ENCODE measurements at places on chromosomes 7 and 10. TPM values are rescaled to one million over a fixed set of nuclear protein-coding genes. Genes with fewer than 3 reads are reported as not detected.

- no peak overlapping the region for H3K4me3 ChIP-seq
- no peak for DNase-seq
- no peaks in the 10 kb centered on the region for H3K4me1 ChIP-seq
Observed at GRCh38 chr7:148332191-148333186, 258.1 kb upstream of the C7orf33 start.

DNA sequence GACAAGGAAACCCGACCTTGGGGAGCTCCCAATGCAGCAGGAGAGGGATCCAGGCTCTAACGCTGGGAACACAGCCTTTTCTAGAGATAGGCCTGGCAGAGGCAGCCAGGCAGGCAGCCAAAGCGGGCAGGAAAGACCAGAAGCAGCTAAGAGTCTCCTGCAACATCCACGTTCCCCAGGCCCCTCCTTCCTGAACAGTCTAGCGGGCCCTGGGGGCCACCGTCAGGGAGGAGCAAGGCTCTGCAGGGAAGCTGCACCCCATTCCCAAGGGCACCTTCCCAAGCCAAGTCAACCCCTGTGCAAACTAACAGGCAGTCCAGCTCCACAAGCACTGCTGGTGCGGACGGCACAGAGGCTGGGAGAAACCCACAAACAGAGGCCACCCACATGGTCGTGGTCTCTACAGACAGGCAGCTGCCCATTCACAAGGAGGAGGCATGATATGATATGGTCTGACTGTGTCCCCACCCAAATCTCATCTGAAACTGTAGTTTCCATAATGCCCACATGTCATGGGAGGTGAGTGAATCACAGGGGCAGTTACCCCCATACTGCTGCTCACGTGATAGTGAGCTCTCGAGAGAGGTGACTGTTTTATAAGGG, 115.7 kb downstream of the MAD1L1 start:
- no peak overlapping the region for H3K4me3 ChIP-seq
- H3K4me1 ChIP-seq = peaks cover 36% of the 10 kb centered on the region
- H3K27me3 ChIP-seq = no peaks in the 10 kb centered on the region
- no peak overlapping the region for H3K27ac ChIP-seq

- H3K4me1 ChIP-seq = no peaks in the 10 kb centered on the region
- H3K27ac ChIP-seq = no peak overlapping the region
- H3K36me3 ChIP-seq = no peaks in the 10 kb centered on the region
- H3K4me3 ChIP-seq = no peak overlapping the region
- DNase-seq = no peak
Observed at GRCh38 chr10:51867956-51868355, 168.6 kb upstream of the CSTF2T start.

GRCh38 chr7:5671046-5671445, 110.4 kb downstream of the RNF216 start:
- no peaks in the 10 kb centered on the region for H3K27me3 ChIP-seq
- H3K27ac ChIP-seq = peak overlapping the region; percentile 66
- no peak overlapping the region for H3K4me3 ChIP-seq
- no peak for DNase-seq
- H3K4me1 ChIP-seq = peaks cover 36% of the 10 kb centered on the region

FEZF1 gene
- not detected for total RNA-seq
